ENCODE measurements at places on chromosomes 1 and 21.

DNA sequence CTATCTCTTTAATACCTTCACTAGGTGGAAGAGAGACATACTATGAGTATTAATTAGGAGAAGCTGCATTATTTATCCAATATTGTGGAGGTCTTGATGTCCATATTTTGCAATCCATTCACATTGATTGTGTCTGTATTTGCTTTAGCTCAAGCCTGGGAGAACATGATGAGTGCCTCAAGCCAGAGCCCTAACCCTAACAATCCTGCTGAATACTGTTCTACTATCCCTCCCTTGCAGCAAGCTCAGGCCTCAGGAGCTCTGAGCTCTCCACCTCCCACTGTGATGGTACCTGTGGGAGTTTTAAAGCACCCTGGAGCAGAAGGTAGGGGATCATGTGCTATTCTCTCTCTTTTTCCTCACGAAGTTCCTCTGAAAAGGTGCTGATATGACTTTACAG, 99.5 kb downstream of the CC2D1B start:
- no peak for DNase-seq

DNA sequence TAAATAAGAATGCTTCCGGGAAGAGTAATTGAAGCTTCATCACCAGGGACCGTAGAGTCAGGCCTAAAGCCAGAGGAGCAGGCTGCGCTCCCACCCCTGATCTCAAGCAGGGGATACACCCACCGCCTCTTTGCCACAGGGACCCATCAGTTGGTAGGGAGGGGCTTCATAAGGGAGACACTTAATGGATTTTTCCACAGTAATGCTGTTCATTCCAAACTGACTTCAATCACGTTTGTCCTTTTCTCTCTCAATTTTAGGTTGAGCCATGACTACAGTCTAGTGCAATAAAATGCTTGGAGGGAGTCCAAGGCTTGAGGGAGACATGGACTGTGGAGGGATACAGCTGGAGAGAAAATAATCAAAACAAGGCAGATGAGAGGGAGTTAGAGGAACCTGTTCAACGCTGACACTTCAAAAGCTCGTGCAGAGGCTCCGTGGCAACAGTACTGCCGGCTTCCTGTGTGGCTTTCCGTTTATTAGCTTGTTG, 111.5 kb downstream of the SEC16B start:
- DNase-seq: no peak

DNA sequence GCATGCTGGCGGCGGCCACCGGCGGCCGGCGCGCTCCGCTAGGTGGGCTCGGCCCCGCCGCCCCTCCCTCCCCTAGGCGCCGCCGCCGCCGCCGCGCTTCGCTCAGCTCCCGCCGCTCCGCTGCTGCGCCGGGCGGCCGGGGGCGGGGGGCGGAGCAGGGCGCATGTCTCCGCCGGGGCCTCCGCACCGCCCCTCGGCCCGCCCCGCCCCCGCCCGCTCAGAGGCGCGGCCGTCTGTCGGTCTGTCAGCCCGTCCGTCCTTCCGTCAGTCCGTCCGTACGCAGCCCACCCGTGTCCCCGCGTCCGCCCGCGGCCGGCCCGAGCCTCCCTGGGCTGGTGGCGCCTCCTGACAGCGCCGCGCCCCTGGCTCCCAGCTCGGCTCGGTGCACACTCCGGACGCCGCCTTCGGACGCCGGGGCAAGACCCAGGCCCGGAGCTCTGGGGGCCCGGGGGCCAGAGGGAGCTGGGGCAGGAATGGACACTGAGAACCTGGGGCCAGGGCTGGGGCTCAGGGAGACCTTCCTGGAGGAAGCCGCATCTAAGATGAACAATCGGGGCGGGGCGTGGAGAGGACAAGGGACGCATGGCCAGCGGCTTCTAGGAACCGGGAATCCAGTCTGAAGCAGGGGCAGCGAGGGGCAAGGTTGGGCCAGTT, at the start of gene GPR153:
GPR153 (minus strand) TSS at position 138 of the 654 bp plus-strand sequence. CDS start 6,193 bp downstream, outside the sequence.
- peak; percentile 51 for DNase-seq

- DNase-seq: no peak
Observed at GRCh38 chr1:7781501-7781900, 2.6 kb upstream of the PER3 start.

- no peak for DNase-seq
Observed at GRCh38 chr1:198253259-198253658, 96.5 kb downstream of the NEK7 start.

DNA sequence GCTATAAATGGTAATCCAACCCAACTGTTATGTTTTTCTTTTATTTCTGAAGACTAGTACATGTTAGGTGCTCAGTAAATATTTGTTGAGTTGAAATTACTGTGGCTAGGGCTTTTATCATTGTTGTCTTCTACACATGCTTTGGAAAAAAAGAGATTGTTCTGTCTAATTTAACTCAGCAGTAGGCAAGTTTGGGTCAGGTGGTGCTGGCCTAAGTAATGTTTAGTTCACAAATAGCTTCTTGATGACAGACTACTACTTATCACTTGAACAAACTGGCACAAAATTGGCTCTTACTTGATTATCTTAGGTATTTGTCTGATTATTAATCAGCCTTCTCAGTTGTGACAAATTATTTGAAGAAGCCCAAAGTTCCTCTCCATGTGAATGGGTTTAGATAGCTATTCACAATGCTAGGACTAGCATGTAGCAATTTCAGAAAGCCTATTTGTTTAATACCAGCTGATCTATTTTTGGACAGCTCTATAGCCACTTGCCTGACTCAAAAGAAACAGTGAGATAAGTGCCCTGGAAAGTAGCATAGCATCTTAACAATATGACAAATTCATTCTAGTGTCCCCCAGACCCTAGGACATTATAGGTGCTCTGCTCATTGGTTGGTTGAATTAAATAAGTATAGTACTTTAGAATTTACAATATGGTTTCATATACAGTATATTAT, 32.6 kb downstream of the TMEM200B start:
- DNase-seq: no peak

DNA sequence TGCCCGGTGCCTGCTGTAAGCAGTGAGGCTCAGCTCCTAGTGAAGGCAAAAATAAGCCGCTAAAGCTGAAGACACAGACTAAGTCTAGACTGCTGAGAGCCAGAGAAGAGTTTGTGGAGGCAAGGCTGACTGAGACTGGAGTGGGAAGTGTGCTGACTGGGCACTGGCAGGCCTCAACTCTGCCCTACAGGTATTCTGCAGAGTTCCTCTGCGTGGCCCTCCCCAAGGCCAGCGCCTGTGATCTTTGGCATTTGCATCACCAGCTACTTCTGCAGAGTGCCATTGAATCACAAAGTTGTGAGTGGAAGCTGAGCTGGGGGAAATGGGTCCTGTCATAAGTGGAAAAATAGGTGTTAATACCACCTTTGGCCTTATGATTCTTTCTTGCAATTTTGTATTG, 905.7 kb downstream of the PLA2G4A start:
- DNase-seq: no peak

DNA sequence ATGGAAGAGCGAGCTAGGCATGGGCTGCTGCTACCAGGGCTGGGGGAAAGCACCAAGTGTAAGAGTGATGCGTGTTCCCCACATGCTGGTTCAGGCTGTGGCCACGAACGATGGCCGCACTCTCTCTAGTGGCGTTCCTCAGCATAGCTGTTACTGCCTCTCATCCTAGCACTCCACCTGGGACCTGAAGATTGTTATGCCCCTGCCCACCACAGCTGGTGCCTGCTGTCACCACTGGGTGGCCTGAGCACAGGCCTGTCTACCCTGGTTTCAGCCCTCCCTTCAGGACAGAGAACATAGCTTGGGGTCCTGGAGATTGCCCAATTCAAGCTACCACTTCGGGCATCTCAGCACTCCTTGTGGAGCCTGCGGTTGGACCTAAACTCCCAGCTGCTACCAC, 80.1 kb upstream of the PDC start:
- no peak for DNase-seq

- DNase-seq: no peak
Observed at GRCh38 chr1:197331565-197331964, 63.5 kb downstream of the CRB1 start.

DNA sequence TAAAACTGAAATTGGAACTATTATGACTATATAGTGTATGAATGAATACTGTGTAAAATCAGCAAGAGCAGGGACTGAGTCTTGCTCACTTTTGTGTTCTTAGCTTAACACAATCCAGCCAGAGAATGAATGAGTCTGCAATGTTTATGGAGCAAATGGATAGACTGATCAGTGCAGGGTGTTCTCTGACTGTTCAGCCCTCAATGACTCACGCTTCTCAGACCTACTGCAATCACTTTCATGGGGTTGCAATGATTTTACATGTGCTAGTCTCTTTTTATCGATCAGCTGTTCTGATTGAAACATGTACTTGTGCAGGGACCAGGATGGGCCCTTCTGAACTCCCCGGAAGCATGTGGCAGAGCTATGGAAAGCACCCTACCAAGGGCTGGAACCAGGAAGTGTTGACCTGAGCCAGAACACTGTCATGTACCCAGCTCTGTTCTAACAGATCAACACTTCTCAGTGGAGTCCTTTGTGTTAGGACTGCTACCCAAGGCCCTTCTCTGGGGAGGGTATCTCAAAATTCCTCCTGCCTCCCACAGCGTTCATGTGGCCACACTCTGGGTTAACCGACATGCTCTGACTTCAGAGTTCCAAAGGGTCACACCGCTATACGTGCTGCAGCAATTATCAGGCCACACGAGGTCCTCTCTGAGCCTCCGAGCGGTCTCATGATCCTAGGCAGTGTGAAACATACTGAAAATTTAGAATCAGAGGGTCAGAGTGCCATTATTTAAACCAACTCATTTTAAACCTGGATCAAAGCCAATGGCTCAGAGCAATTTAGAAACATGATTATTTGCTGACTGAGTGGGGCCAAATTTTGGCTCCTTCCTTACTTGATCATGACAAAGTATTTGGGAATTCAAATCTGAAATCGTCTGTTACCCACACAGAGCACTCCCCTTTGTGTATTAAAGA, 35.2 kb downstream of the GRIK1 start:
- no peak for DNase-seq

GRCh38 chr1:231862611-231863010, 236.0 kb downstream of the DISC1 start:
- DNase-seq: no peak

DNA sequence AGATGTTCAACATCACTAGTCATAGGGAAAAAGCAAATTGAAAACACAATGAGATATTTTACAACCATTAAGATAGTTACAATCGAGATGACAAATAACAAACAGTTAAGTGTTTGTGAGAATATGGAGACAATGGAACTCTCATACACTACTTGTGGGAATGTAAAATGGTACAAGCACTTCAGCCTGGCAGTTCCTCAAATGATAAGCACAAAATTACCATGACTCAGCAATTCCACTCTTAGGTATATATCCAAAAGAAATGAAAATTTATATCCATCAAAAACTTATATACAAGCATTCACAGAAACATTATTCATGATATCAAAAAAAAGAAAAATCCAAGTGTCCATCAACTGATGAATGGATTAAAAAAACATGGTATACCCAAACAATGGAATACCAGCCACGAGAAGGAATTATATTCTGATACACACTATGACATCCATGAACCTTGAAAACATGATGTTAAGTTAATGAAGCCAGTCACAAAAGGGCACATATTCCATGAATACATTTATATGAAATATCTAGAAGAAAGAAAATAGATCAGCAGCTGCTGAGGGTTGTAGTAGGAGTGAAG, 76.4 kb downstream of the EVI5 start:
- no peak for DNase-seq

DNA sequence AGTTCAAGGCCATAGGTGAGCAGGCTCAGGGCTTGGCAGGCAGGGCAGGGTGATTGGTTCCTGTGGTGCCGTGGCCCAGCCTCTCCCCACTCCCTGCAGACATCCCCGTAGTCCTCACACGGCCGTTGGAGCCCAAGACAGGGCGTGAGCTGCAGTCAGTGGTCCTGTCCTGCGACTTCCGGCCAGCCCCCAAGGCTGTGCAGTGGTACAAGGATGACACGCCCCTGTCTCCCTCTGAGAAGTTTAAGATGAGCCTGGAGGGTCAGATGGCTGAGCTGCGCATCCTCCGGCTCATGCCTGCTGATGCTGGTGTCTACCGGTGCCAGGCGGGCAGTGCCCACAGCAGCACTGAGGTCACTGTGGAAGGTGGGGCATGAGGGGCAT, 71.9 kb downstream of the OBSCN start:
- no peak for DNase-seq

- DNase-seq: no peak
Observed at GRCh38 chr1:247542811-247543210, 6.1 kb upstream of the GCSAML start.

Measured in ovary (tissue), 10 donors.